ENCODE measurements at places on chromosomes 11 and 22.

GRCh38 chr11:16511116-16512114 lies 155.1 kb upstream of the SOX6 start:
- DNase-seq, result peak; percentile 91

DNA sequence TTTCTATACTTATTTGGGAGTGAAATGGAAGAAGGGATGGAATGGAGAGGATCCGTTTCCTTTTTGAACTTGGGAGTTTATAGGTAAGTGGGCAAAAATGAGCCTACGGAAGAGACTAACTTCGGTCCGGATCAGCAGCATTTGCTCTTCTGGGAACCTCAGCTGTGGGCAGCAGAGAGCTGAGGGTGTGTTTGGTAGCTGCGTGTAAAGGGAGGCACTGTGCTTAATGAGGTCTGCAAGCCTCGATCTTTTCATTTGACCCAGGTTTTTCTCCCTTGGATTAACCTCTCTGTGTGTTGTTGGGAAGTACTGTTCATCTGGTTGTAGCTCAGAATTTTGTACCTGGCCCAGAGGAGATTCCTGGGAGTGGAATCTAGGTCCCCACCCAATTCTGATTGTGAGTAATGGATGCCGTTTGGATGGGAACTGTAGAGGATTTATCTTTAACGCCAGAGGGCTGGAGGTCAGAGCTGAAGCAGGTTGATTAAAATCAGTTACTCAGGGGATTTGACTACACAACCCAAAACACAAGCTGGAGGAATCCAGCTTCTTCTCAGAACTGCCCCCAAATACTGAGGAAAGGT lies 201.6 kb upstream of the SORL1-AS1 start:
- no peak for DNase-seq

- DNase-seq, result no peak
Observed at GRCh38 chr11:12179019-12179418, 68.6 kb downstream of the MICAL2 start.

DNA sequence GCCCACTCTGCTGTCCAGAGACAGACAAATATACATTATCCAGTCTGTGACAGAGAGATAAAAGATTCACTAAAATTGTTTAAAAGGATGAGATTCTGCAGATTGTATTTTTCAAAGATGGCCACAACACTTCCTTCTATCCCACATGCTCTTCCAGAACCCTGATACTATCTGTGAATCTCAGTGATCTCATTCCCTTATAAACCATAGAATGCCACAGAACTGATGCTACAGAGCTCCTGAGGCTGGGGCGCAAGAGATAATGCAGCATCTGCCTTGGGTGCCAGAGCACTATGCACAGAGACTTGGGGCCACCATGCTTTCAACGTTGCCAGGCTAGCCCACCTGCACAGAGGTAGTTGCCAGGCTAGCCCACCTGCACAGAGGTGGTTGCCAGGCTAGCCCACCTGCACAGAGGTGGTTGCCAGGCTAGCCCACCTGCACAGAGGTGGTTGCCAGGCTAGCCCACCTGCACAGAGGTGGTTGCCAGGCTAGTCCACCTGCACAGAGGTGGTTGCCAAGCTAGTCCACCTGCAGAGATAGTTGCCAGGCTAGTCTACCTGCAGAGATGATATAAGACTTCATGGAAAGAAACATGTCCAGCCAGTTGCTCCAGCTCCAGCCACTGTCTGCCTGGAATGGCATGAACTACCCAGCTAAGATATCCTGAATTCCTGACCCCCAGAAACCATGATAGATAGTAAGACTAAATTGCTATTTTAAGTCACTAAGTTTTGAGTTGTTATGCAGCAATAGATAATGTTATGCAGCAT lies 17.6 kb upstream of the SEPTIN5 start:
- no peak for DNase-seq

- DNase-seq, result peak; percentile 46
Observed at GRCh38 chr11:76318744-76319384, 62.1 kb downstream of the THAP12 start.

GRCh38 chr22:29266564-29267461 lies 968 bp downstream of the RHBDD3 start:
- DNase-seq, result no peak

GRCh38 chr11:115590254-115590653 lies 86.0 kb upstream of the CADM1 start:
- DNase-seq, result no peak

DNA sequence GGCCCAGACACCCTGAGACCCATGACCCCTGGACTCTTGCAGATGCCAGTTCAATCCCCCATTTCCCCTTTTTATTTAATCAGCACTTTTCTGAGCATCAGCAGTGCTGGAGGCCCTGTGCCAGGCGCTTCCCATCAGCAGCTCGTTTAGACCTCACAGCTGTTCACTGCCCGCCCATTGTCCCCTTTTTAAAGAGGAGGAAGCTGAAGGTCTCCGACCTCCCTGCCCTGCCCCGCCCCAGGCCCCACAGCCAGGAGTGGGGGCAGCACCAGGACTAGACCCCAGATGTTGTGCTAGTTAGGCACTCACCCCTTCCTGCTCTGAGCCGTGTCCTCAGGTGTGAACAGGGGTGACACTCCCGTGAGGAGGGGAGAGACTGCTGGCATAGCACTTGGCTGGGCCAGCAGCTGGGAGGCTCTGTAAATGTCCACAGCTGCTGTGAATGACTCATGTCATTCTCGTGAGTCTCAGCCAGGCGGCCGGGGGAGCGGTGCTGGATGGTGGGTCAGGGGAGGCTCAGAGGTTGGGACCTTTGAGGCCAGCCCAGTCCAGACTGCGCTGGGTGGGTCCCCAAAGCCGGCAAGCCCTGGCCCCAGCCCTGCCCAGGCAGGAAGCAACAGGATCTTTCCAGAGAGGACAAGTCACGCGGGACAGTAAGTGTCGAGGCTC lies 19.9 kb downstream of the EMID1 start:
- no peak for DNase-seq

- DNase-seq, result peak; percentile 24
Observed at GRCh38 chr11:132258875-132259274, 888.5 kb downstream of the NTM start.

- DNase-seq, result peak; percentile 4
Observed at GRCh38 chr11:40722179-40722795, 737.2 kb downstream of the LRRC4C start.

DNA sequence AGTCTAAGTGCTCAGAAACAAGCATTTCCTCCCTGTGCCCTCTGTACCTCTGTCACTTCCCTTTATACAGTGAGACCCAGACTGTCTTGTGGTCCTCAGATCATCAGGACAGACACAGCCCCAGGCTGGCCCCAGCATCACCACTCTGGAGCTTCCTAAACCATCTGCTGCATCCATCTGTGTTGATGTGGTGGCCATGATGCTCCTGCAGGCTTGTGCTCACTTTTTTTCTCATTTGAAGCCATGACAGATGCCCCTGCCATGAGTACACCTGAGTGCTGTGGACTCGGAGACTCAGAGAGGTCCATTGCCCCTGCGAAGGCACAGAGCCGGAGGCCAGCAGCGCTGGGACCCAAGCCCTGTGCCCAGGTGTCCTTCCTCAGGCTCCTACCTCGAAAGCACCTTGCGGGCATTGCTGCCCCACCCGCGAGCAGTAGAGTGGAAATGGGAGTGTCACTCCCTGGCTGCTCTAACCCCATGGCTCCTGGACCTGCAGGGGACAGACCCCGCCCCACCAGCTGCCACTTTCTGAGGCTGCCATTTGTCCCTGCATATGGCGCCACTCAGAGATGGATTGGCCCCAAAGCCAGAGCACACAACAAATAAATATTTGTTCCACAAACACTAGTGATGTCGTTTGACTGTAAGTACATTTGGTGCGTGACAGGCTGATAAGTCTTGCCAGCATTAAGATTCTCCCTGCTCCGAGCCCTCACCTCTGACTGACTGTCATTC lies 593.5 kb downstream of the TBC1D22A start:
- no peak for DNase-seq

- no peak for DNase-seq
Observed at GRCh38 chr22:40580631-40581030, 55.9 kb downstream of the MRTFA start.

DNA sequence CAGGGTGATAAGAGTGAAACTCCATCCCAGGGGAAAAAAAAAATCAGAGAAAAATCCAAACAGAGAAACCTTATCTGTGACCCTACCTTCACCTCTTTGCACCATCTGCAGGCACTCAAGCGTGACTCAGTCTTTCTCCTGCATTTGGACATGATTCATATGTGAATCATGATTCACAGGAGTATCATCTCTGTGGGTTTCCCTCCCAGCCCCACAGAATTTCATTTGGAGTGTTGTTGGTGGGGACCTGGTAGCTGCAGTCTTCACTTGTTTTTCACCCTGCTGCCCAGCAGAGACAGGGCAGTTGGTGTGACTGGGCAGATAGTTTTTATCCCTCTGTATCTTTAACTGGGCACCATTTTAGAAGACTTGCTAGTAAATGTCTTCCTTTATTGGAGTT lies 75.7 kb downstream of the DEPDC5 start:
- peak; percentile 87 for DNase-seq

- no peak for DNase-seq
Observed at GRCh38 chr22:24244144-24244787, 616 bp downstream of the GGT5 start.

DNA sequence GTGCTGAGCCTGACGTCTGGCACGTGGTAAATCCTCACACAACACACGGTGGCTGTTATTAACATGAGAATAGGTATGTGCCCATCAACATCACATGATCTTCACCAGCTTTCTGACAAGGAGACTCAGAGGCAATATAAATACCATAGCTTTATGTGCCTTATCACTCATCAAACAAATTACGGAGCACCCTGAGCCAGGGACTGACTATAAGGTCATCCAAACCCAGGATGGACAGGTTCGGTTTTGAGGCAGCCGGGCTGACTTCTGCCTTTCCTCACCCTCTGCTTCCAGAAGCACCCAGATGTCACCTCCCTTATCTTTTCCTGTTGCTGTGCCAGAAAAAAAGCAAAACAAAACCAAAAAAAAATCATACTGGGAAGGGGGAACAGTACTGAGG lies 5.7 kb upstream of the PLAAT3 start:
- no peak for DNase-seq

GRCh38 chr11:124069429-124070401 lies 28.6 kb upstream of the OR10G7 start:
- peak; percentile 15 for DNase-seq

DNA sequence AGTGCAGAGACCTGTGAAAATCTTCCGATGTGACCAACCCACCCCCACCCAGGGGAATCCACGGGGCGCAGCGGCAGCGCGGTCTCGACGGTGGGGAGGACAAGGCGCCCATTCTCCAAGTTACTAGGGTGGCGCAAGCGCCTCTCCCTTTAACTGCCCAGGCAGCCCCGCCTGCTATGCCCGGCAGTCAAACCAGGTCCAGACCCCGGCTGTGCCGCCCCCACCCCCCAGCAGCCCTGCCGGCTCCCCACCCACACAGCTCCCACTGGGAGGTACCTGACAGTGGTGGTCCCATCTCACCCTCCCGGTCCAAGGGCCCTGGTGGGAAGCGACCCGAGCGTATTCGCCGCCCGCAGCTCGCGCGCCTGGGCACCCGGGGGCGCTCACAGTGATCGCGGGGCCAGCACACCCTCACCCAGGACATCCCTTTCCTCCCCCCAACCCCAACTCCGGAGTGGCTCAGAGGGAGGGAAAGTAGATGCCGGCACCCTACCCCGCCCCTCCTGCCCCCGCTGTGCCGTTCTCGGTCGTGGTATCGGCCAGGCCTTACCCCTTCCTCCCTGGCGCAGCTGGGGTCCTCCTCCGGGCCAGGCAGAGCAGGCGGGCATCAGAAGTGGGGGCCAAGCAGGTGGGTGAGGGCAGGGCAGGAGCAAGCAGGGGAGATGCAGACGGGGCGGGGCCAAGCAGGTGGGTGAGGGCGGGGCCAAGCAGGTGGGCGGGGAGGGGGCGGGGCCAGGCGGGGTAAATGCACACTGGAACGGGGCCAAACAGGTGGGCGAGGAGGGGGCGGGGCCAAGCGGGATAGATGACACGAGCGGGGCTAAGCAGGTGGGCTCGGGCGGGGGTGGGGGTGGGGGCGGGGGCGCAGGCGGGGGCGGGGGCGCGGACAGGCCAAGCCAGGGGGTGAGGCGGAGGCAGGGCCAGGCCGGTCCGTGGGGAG lies at the start of gene TRPM5:
TRPM5 (minus strand) TSS at position 634 of the 940 bp plus-strand sequence. CDS start 21,478 bp downstream, outside the sequence.
- DNase-seq, result no peak

GRCh38 chr11:134367781-134368180 lies 36.0 kb downstream of the GLB1L2 start:
- no peak for DNase-seq

DNA sequence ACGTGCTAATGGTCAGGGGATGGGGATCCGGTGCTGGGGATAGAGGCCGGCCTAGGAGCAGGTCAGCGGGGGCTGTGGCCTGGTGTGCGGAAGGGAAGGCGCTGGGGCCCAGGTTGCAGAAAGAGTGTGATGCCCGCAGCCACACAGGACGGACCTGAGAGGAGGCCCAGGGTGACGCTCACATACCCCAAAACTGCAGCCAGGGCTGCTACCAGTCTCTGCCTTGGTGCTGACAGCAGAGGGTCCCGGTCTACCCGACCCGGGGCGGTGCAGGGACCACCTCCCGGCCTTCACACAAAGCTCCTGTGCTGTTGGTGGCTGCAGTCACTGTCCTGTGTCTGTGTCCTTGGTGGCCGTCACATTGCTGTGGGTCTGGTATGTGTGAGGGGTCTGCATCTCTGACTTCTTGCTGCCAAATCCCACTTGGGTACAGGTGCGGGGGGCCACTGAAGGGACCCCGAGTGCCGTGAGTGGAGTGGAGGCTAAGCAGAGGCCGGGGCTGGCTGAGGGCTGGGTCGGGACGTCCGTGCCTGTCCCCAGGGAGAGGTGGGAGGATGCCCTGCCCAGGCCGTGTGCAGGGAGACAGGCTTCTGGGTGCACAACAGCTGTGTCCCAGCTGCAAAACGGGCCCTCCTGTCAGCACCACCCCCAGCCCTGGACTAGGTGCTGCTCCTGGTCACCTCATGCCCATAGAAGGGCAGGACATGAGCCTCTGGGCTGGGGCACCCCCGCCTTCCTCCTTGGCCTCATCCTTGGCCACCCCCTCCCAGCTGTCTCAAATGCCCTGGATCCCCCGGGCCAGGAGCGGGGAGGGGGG lies 1.5 kb downstream of the LSP1 start:
- no peak for DNase-seq

DNA sequence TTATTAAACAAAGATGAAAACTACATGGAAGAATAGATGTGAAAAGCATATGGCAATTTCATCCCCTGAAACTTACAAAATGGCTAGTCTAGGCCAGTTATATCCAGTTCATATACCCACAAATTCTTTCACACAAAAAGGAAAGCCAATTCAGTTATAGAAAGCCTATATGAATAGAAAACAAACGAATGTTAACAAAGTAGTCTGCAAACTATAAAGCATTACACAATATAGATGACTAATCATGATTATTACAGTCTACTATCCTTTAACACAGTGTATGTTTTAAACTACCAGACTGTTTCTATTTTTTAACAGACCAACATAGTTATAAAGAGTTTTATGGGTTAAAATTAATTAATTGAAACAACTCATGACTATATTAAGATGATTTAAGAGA lies 12.1 kb downstream of the DCUN1D5 start:
- DNase-seq, result no peak

- DNase-seq, result no peak
Observed at GRCh38 chr22:19844377-19845053, 10.2 kb downstream of the GNB1L start.

Measured in kidney glomerular epithelial cell (primary cell).